Renal pelvis (tissue), 12 donors: ENCODE measurements at places on chromosomes 5 and 9. TPM values are rescaled to one million over a fixed set of nuclear protein-coding genes. Genes with fewer than 3 reads are reported as not detected.

DNA sequence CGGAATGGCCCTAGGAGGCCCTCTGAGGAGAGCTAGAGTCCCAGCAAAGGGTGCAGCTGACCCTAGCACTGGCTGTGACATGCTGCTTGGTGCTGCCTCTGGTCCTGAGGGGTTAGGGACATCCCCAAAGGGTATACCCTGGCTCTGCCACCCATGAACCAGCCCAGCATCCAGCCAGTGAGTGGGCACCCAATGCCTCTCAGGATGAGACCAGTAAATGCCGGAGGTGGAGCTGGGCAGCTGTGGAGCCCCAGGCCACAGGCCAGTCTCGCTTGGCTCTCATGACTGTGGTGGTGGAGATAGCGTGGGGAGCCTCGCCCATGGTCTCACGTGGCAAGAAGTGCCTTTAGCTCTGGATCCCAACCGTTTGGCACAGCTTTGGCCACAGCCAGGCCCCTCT is 3.7 kb upstream of the CEL start:
- DNase-seq, result no peak

Gene HTR4
- 0.12 TPM for polyA plus RNA-seq

- DNase-seq, result no peak
These were observed 11.2 kb downstream of the RCL1 start for GRCh38 chr9:4803670-4804530.

Gene MYOZ3
- polyA plus RNA-seq, result 7.2 TPM

- no peak for DNase-seq
These were observed 160.5 kb upstream of the TNC start for GRCh38 chr9:115278326-115279035.
